ENCODE measurements at places on chromosomes 7 and 10. TPM values are rescaled to one million over a fixed set of nuclear protein-coding genes. Genes with fewer than 3 reads are reported as not detected.

DNA sequence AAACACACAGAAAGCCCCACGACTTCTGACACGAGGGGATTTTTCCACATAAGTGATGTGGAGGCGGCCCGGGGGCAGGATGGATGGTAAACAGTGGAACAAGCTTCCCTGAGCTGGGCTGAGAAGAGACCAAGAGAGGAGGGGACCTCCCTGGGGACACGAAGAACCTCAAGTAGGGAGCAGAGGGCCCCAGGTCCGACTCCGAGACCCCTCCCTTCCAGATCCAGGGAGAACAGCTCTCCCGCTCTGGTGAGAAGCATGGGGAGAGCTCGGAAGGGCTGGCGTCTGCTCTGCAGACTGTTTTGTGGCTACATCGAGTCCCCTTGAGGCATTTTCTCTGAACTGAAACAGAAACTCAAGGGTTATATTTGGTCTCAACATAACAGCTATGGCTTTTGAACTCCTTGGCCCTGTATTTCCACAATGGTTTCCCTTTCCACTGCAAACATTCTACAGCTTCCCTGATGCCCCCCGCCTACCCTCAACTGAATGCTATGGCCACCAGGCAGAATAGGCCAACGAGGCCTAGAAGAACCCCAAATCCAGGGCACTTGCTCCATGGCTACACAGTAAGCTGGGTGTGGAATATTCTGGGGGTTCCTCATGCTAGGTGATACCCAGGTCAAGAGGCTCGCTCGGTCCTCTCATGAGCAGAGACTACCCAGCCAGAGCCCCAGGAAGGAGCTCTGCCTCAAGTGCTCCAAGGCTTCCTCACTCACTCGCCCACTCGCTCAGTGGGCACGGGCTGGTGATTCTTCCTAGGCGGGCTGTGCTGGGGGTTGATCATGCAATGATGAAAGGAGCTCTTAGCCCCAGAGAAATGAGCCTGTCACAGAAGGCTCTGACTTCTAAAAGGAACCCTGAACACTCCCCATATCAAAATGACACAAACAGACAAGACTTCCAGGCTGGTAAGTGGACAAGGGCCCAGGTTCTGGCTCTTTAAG lies 47.5 kb downstream of the FAM53B start:
- DNase-seq: no peak

The NPC1L1 gene
- total RNA-seq: not detected

DNA sequence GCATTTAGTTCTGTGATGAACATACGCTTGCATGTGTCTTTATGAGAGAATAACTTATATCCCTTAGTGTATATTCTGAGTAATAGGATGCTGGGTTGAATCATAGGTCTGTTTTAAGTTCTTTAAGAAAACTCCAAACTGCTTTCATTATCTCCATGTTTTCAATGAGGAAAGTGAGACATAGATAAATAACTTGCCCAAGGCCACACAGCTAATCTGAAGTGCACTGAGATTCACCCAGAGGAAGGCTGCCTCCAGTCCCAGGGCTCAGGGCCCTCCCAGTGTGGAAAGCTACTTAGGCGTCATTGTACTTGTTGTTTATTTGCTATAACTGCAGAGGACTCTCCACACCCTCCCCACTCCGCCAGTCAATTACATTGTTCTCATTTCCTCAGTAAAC lies 126.7 kb downstream of the INHBA start:
- DNase-seq: peak; percentile 32

The RPP38 gene
- total RNA-seq: 8.7 TPM

DNA sequence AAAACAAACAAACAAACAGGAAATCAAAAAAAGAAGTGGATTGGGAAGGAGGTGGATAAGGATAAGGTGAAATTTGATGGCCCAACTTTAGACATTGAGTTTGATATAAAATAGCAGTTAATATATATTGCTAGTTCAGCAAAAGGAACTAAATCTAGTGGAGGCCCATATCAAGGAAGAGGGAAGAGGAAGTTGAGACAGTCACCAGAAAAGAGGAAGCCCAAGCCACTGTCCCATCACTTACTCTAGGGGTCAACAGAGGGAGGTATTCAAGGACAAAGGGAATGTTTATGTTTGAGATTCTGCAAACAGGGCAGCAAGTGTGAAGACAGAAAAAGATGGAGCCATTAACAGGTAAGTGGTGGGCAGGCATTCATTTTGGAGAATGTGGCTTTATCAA lies 3.7 kb downstream of the LAMTOR4 start:
- no peak for DNase-seq

- DNase-seq: no peak
These were observed 2.4 kb downstream of the NCAPG2 start for GRCh38 chr7:158702196-158702595.

DNA sequence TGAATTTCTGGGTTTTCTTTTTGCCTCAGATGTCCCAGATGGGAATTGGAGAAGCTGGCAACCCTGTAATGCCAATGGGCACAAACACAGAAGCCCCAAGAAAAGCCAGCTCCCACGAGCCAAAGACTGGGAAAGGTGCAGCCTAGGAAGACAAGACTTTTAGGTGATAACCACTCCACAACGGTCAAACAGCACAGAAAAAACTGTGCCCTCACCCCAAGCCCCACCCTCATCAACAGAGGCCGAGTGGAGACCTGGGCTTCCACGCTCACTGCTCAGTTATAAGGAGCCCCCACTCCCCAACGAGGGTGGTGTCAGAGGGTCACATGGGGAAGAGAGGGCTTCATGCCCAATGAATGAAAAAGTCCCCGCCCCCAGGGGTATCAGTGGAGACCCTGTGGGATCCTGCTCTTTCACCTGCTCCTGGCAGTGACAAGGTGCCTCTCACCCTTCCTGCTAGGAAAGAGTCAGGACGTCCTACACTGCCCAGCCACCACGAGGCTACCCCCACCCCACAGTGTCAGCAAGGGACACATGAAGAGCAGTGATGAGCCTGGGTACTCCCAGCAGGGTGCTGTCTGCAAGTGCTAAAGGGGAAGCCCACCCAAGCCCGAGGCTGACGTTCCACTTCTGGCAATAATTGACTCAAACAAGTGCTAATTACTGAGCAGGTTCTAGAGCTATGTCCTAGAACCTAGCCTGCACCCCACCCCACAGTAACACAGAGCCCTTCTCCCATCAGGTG lies 8.3 kb downstream of the TMEM273 start:
- DNase-seq: no peak

The SUN1 gene
- 66.8 TPM for total RNA-seq

The PAPOLB gene
- not detected for total RNA-seq

The TMEM184A gene
- 3.3 TPM for total RNA-seq
